ENCODE measurements at places on chromosomes 16 and 17.

GRCh38 chr17:79095345-79096055 is 20.9 kb downstream of the ENGASE start:
- DNase-seq: no peak

GRCh38 chr16:81937305-81938038 is 73.8 kb downstream of the SDR42E1 start:
- DNase-seq: no peak

DNA sequence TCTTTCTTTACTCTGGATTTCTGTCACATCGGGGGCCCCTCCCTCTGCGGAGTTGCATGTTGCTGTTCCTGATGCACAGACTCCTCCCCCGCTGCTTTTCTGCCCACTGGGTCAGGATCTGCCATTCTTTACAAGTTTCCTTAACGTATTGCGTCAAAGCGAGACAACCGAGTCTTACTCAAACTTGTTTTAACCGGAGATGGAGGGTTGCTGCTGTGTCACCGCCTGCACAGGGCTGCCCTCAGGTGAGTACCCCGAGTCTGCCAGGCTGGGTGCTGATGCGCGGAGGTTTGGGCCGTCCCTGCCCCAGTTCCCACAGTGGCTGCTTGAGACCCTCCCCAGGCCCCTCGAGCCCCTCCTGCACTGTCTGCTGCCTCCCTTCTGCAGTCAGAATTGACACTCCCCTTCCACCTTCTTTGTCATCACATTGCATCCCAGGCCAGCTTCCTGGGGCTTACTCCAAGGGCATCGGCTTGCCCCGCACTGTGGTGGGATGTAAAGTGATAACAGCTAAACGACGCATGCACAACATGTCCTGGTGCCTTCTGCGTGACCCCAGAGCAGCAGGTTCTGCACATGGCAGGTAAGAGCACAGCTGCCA is 19.3 kb downstream of the CARHSP1 start:
- no peak for DNase-seq

DNA sequence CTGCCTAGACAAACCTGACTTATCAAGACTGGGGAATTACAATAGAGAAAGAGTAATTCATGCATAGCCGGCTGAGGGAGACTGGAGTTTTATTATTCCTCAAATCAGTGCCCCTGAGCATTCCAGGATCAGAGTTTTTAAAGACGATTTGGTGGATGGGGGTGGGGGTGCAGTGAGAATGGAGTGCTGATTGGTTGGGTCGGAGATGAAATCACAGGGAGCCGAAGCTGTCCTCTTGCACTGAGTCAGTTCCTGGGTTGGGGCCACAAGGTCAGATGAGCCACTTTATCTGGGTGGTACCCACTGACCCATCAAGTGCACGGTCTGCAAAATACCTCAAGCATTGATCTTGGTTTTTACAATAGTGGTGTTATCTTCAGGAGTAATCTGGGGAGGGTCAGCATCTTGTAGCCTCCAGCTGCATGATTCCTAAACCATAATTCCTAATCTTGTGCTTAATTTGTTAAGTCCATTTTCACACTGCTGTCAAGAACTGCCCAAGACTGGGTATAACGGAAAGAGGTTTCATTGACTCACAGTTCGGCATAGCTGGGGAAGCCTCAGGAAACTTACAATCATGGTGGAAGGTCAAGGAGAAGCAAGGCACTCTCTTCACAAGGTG is 69.6 kb downstream of the MARF1 start:
- no peak for DNase-seq

GRCh38 chr16:17691899-17692176 is 221.1 kb upstream of the XYLT1 start:
- no peak for DNase-seq

GRCh38 chr17:34414339-34414738 is 51.3 kb upstream of the CCL1 start:
- no peak for DNase-seq

- DNase-seq: no peak
Measured at GRCh38 chr17:82593590-82594087, 54.6 kb downstream of the WDR45B start.

- DNase-seq: peak; percentile 75
Measured at GRCh38 chr17:47719411-47720152, 13.5 kb upstream of the TBX21 start.

DNA sequence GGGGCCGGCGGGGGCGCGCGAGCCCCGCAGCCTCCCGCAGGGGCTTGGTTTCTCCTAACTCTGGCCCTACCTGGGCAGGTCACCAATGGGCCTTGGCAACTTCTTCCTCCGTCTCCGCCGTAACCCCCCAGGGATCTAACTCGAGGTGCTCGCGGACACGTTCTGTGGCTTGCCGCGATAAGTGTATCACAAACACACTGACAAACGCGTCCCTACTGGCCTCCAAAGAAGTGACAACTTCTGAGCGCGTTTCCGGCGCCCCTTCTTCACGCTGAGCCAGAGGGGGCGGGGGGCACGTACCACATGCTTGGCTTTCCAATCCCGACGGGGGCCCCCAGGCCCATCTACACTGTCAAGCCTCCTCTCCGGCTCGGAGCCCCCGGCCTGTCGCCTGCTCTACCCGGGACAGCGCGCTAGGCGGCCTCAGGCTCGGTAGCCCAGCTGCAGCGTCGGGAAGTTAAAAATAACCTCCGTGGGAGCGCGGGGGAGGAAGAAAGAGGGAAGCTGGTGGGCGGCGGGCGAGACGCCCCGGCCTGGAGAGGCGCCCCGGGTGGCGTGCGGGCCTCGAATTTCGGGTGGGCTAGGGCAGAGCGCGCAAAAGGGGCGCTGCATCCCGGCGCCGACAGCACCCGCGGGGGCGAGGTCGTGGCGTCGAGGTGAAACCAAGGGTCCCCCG is 725 bp upstream of the SPHK1 start:
- no peak for DNase-seq

DNA sequence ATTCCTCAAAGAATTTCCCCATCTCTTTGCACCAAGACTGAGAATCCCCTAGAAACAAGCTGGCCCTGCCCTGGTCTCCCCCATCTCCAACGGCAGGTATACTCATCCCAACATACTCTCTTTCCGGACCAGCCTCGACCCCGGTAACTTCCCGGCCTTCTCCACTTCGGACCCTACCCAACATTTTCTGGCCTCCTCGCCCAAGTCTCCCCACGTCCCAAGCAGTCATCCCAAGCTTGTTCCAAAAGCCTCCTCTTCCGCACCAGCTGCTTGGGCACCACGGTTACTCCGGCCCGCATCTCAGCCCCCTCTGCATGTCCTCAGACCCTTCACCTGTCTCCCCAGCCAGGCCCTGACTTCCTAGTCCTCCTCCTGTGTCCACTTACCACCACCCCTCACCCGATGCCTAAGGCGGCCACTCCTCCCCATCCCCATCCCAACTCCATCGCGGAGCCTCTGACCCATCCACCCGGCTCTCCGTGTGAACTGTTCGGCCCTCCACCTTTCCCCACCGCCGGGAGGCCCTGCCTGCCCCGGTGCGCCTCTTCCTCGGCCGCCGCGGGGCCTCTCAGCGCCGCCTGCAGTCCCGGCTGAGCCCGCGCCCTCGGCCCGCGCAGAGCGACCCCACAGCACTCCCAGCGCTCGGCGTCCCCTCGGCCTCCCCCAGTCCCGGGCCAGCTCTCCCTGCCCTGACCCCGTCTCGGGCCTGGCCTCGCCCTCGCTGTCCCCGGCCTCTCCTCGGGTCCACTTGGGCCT is 994 bp downstream of the PITPNA start:
- no peak for DNase-seq

DNA sequence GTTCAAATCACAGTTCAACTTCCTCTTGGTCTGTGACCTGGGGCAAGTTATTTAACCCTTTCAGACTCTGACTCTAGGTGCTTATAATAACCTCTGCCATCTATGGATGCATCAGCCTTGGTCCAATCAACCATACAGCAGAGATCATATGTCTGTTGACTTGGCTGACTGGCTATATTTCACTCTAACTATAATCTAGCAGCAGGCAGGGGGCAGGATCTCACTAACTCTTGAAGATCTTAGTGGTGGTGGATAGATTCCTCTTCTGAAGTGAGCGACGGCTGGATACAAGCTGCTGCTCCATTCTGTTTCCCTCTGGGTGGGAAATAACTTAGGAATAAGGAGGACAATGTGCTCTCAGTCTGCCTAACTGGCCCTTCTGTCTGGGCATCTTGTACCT is 146.6 kb downstream of the SKAP1 start:
- no peak for DNase-seq

- no peak for DNase-seq
Measured at GRCh38 chr17:56045872-56046271, 107.4 kb upstream of the ANKFN1 start.

DNA sequence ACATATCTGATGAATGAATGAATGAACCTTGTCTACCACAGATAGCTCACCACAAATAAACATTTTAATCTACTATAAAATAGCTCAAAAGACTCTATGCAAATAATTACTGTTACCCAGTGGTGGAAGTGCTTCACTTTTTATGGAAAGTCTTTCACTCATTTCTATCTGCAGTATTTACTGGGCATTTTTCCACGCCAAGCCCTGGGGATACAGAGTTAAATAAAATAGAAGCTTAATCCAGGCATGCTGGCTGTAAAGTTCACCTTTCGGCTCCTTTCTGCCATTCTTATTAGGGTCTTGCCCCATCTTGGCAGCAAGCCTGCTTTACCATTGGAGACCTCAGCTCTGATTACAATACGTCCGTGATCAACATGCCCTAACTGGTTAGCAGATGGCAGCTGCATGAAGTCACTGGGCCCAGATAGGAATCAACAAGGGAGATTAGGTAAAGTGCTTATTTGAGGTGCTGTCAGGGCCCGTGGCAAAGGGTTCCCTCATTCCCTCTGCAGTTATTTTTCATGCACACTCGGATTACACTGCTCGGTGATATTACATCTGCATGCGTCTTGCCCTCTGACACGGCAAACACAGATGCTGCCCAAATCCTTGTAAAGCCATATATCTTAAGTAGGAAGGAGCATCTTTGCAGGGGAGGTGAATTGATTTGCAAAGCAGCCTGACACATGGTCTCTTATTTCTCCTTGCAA is 648.9 kb downstream of the WWOX start:
- DNase-seq: no peak

- DNase-seq: no peak
Measured at GRCh38 chr16:73057291-73058210, 9.6 kb upstream of the ZFHX3 start.

GRCh38 chr16:4936991-4937781 is at the start of gene PPL:
PPL (minus strand) TSS chr16:4937148; CDS start chr16:4937045, 103 bp downstream.
- no peak for DNase-seq

DNA sequence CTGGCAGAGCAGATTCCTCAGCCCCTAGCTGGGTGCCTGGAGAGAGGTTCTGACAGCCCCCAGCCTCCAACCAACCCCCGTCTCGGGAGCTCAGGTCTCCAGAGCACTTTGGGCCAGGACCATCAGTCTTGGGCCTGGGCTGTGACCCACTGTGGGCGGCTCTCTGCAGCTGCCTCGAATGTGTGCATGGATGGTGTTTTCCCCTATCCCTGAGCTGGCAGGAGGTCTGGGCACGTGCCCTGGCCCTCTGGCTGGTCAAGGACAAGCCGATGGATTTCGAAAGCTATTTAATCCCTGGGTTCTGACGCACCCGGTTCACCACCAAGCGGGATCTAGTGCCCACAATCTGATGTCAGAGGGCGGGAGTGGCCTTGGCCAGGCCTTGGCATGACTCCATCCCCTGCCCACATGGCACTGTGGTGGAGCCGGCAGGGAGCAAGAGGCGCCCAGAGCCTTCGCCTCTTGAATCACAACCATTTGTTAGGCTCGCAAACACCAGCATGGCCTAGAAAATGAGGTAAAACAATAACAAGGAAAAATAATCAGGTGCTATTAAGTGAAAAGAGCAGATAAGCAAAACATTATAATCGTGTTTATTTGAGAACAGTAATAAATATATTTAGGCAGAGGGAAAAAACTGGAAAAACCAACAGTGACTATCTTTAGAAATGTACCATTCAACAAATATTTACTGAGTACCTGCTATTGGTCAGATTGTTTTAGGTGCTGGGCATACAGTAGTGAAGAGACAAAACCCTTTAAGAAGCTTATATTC is 69.3 kb upstream of the TOB1 start:
- no peak for DNase-seq

GRCh38 chr17:58703916-58704286 is 11.5 kb downstream of the RAD51C start:
- no peak for DNase-seq

GRCh38 chr17:37399265-37399803 is 7.3 kb downstream of the ACACA start:
- DNase-seq: no peak

GRCh38 chr16:2267913-2268666 is at the start of gene RNPS1:
RNPS1 (minus strand) TSS chr16:2268126; CDS start chr16:2264643, 3,483 bp downstream.
- peak; percentile 96 for DNase-seq

- DNase-seq: no peak
Measured at GRCh38 chr17:15967706-15968399, 22.9 kb downstream of the ADORA2B start.

- DNase-seq: peak; percentile 32
Measured at GRCh38 chr17:3827124-3827773, 18.8 kb downstream of the NCBP3 start.

- no peak for DNase-seq
Measured at GRCh38 chr17:19249681-19250080, 12.5 kb downstream of the EPN2 start.

- DNase-seq: no peak
Measured at GRCh38 chr17:70295329-70295728, 126.0 kb downstream of the KCNJ2 start.
